T1000 (cell line): ENCODE measurements at places on chromosomes 3 and 15.

DNA sequence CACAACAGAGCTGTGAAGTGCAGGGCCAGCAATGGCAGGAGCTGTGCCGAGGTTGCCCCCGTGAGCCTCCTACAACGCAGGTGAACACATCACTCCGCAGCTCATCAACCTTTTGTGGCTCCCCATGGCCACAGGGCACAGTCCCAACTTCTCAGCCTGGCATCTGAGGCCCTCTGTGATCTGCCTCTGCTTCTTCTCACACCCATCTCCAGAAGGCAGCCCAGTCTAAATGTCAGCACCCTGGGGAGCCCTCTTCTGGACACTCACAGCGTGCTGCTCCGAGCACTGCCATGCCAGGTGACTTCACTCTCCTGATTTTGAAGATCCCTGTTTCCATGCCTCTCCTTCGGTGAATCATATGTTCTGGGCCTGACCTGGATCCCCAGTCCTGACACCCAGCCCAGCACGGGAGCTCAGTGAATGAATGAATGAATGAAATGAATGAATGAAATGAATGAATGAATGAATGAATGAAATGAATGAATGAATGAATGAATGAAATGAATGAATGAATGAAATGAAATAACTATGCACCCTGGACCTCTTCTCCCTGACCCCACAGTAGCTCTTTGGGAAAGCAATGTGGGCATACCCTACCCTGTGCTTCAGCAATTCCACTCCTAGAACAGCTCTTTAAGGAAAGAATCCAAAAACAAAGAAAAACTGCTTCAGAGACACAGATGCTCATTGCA, 17.9 kb upstream of the SKIC8 start:
- no peak for DNase-seq

DNA sequence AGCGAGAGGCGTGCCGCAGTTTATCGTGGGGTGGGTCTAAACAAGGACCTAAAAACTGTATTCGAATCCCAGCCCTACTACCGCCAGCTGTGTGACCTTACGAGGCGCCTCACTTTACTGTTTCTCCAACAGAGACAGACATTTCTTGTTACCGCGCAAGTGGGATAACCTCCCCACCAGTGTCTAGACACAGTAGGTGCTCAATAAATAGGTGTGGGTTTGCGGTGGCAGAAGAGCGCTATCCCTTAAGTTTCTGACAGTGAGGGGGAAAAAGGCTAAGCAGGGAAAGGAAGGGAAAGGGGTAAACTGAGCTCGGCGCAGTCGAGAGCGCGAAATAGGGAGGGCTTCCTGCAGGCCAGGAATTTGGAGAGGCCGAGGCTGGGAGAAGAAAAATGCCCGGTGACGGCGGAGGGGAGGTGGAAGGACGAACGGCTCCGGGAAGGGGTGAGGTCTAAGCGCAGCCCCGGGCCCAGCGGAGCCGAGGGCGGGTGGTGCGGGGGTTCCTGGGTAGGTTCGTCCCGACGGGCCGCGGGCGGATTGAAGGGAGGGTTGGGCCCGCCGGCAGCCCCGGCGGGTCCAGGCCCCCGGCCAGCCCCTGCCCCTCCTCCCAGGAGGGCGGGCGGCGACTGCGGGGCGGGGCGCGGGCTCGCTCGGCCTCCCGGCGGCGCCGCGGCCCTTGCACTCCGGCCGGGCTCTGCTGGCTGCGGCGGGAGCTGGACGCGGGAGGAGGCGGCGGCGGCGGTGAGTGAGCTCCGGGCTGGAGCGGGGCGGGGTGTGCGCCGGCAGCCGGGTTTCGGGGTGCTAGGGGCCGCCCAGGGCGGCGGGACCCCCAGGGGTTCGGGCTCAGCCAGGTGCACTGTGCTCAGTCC, at the start of gene CGNL1:
TSS of gene CGNL1 (plus strand) at position 679 of the 869 bp plus-strand sequence. CDS start 61,495 bp downstream, outside the sequence.
- no peak for DNase-seq

DNA sequence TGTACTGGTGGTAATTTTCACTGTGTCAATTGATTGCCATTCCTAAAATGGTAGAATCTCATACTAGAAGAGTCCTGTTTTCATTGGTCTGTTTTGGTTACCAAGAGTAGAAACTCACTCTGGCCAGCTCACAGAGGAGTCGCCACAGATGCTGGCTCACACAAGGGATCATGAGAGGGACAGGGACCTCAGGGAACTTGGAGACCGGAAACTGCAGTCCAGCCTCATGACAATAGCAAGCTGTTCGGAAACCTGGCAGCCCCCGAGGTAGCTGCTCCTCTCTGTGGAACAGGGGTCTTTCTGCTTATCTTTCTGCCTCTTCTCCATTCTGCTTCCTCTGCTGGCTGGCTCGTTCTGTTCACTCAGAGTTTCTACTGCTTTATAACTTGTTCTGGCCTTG, 192.9 kb downstream of the PLCL2 start:
- no peak for DNase-seq

DNA sequence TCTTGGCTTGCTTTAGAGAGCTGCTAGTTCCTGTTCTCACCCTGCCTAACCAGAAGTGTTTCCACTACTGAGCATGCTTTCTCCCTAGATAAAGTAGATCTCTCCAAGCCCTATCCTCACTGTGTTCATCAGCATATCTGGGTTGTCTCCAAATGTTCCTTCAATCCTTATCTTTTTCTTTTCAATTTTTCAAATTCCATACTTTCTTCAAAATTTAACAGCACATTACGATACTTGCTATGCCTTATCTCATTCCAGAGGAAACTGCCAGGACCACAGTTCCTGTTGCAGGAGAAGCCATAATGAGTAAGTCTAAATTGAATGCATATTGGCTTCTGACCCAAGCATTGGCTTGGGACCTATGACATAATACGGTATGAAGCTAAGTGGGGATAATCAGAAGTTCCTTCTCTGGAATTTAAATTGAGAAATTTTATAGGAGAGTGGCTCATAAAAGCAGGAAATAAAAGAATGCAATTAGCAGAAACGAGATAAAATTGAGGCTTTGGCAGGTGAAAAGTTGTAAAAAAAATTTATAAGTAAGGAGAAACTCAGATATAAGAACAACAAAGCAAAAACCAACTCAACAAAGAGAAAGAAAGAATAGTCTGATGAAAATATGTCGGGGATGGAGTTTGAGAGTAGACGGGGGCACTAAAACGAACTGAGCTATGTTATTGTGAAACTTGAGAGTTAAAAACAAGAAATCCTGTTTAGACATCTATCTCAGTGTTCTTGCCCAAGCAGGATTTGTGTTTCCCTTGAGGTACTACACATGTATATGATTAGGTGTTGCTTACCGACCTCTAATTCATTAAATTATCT, 631.7 kb upstream of the CCDC54 start:
- no peak for DNase-seq

- DNase-seq: no peak
Observed at GRCh38 chr3:195306369-195306768, 35.4 kb upstream of the XXYLT1 start.

DNA sequence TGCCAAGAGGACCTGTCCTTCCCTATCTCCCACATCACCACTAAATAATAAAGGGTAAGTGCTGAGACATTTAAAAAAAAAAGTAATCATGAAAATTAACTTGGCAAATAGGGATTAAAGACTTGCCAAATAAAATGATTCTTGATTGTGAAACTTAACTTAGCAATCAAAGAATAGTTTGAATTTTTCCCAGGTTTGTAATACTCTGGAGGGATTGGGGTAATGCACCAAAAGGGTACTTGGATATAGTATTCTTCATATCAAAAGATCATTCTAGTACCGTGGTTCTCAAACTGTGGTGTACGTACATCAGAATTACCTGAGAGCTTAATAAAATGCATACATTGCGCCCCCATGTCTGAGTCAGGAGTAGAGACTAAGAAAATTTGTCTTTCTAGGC, 28.5 kb downstream of the CALML4 start:
- no peak for DNase-seq

GRCh38 chr15:74283368-74283767, 47.2 kb downstream of the CCDC33 start:
- no peak for DNase-seq

GRCh38 chr3:123773681-123774431, 110.3 kb downstream of the MYLK start:
- DNase-seq: no peak

- no peak for DNase-seq
Observed at GRCh38 chr15:41778521-41778920, 4.2 kb downstream of the MAPKBP1 start.

DNA sequence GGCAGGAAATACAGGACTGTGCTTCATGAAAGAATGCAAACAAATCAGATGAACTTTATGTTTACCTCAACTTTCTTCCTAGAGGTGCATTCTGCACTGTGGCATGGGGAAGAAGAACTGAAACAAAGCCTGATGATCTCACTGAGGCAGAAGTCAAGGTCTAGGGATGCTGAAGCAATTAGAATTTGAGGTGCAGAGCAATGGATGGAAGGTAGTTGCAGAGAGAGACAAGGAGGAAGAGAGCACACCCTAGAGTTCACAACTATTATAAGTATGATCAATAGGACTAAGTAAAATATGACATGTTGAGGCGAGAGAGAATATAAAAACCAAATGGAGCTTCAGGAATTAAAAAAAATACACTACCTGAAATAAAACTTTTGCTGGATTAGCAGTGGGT, 420.1 kb downstream of the EDEM1 start:
- DNase-seq: no peak

DNA sequence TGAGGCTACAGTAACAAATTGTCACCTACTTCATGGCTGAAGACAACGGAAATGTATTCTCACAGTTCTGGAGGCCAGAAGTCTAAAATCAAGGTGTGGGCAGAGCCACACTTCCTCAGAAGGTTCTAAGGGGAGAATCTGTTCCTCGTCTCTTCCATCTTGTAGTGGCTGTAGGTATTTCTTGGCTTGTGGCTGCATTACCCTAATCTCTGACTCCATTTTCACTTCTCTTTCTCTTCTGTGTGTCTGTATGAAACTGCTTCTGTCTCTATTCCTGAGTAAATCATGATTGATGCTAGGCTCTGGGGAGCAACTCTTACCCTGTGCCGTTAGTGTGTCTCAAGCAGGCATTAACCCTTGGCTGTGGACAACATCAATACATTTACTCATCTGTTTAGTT, 164.7 kb downstream of the SQOR start:
- DNase-seq: no peak

GRCh38 chr3:108713816-108714215, 43.4 kb downstream of the RETNLB start:
- DNase-seq: no peak

DNA sequence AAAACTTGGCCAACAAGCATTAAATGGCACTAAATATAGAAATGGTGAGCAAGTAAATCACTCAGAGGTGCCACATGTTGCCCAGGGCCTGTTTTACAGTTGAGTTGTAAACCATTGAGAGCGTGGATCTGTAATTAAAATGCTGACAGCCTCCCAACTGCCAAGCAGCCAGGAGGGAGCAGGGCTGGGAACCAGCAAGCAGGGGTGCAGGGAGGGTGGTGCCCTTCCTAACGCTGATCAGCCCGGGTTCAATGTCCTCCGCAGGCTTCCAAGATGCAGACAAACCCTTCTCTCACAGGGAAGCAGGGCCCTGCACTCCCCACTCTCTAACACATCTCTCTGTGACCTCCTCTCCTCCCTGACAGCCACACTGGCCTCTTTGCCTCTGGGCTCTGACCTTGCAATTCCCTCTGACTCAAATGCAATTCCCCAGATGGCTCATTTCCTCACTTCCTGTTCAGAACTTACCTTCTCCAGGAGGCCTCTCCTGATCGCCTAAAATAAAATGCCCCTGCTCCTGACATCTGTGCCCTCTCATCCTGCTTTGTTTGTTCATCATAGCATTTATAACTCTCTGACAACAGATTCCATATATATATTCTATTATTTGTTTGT, 40.0 kb downstream of the WNT7A start:
- no peak for DNase-seq
